Right atrium auricular region (tissue), 2 donors: ENCODE measurements at places on chromosomes 6 and 20. TPM values are rescaled to one million over a fixed set of nuclear protein-coding genes. Genes with fewer than 3 reads are reported as not detected.

The MOCS1 gene
- total RNA-seq: 28.0 TPM

The NINL gene
- total RNA-seq: 3.7 TPM

The TREML1 gene
- total RNA-seq: not detected

The MAS1 gene
- total RNA-seq: not detected

The HSPA12B gene
- total RNA-seq: 13.4 TPM

The LTB gene
- total RNA-seq: not detected

The YTHDF1 gene
- 15.7 TPM for total RNA-seq

The PI3 gene
- not detected for total RNA-seq

The GSTA3 gene
- total RNA-seq: not detected

The NTSR1 gene
- total RNA-seq: 0.43 TPM

The FAM217A gene
- not detected for total RNA-seq

The ULBP3 gene
- total RNA-seq: 1.4 TPM

The C20orf204 gene
- 0.07 TPM for total RNA-seq

The KCNK15 gene
- 3.7 TPM for total RNA-seq

The ACTR5 gene
- 2.8 TPM for total RNA-seq

The ARG1 gene
- total RNA-seq: 1.1 TPM

The AKAP12 gene
- 27.7 TPM for total RNA-seq

The DYNLT2 gene
- 0.33 TPM for total RNA-seq

The FERMT1 gene
- total RNA-seq: 0.67 TPM

The SNAP91 gene
- 0.26 TPM for total RNA-seq

The NCOA6 gene
- total RNA-seq: 18.4 TPM

The NKX2-2 gene
- not detected for total RNA-seq

The MYLK2 gene
- 0.12 TPM for total RNA-seq

The EYS gene
- total RNA-seq: not detected

The GTSF1L gene
- total RNA-seq: not detected
